ENCODE measurements at places on chromosomes 2 and 18.

DNA sequence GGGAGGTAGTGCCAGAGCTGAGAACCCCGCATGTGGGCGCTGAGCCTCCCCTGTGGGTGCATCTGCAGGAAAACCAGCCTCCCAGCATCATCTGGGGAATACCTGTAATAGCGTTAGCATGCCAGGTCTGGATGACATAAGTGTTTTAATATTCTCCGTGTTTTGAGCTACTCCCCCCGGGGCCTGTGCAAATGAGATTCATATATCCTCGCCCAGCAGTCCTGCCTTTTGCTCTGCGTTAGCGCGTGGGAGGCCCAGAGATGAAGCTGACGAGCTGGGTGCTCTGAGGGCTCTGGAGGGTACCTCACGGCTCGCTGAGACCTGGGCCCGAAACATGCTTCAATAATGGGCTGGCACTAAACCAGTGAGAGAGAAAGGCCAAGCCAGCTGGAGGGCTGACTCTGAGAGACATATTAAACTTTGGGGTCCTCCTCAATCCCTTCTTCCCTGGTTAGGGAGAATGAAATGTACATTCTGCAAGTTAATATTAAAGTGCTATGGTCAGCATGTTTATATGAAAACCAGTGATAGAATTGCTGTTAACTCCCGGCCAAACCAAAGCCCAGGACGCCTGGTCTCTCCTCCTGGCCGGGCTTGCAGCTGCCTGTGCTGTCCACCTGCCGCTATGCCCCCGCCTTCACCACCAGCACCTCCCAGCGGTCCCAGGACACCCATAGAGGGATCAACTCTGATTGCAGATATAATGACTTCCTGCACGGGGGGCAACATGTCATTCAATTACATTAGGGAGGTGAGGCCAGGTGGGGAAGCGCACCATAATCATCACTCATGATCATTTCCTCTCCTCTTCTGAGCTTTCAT, 77.0 kb downstream of the EDAR start:
- no peak for DNase-seq

GRCh38 chr18:62069556-62069955, 117.3 kb downstream of the PIGN start:
- DNase-seq: no peak

- DNase-seq: no peak
Observed at GRCh38 chr18:12398625-12399024, 9.1 kb upstream of the PRELID3A start.

DNA sequence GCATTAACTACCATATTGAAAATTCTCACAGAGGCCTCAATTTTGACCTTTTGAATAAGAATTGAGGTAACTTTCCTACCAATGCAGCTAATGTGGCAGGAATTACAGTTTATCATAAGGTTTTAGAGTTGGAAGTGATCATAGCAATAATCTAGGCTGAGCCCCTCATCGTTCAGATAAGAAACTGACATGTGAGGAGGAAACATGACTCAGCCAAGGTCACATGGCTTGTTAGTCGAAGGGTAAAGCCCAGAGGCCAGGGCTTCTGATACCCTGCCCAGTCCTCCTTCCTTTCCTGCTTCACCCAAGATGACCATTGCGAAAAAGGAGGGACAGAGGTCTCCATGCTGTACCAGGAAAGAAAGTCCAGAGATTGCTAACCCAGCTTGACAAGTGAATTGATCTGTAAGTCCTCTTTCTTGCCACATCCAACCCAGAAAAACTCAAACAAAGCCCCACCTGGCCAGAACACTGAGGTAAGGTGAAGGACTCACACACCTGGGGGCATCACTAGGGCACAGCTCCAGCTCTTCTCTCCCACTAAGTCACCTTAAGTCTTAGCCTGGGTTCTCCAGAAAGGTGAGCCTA, 174.8 kb downstream of the EN1 start:
- no peak for DNase-seq

All from stimulated activated CD8-positive, alpha-beta memory T cell treated with anti-CD3 and anti-CD28 coated beads, Interleukin-12 subunit alpha, Interleukin-12 subunit beta, amount 100 ng/mL, for 4 hours (primary cell).